ENCODE measurements at places on chromosomes 3 and 15.

DNA sequence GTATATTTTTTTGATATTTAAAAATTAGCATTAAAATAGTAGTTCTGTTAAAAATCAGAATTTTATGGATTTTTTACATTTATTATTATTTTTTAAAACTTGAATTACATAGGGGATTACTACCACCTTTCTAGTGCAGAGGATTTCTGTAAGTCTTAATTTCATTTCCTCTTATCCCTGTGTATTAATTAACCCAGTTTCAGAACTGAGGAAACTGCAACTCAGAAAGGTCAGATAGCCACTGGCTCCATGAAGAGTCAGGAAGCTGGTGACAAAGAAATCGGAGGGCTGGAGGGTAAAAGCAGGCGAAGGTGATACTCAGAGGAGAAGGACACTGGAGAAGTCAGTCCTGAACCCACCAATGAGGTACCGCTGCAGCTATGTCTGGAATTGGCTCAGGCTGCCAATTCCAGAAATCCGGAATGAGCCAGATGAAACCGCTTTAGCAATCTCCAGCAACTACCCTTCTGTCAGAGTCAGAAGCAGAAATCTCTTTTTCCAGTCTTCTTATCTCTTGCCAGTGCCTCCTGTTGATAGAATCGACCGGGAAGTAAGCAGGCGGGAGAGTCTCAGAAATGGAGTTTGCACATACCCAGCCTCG is 308.5 kb downstream of the SV2B start:
- no peak for DNase-seq

DNA sequence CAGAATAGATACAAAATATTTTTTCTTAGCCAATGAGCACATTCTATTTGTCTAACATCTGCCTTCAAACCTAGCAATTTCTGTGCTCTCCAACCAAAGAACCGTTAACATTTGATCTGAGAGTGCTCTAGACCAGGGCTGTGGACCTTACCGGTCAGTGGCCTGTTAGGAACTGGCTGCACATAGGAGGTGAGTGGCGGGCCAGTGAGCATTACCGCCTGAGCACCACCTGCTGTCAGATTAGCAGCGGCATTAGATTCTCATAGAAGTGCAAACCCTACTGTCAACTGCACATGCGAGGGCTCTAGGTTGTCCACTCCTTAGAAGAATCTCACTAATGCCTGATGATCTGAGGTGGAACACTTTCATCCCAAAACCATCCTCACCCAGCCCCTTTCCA is 131.7 kb downstream of the CADM2 start:
- DNase-seq = no peak

GRCh38 chr3:180959691-180960090 is 29.8 kb downstream of the DNAJC19 start:
- DNase-seq = no peak

- DNase-seq = no peak
Measured at GRCh38 chr3:3632449-3632848, 166.8 kb upstream of the LRRN1 start.

DNA sequence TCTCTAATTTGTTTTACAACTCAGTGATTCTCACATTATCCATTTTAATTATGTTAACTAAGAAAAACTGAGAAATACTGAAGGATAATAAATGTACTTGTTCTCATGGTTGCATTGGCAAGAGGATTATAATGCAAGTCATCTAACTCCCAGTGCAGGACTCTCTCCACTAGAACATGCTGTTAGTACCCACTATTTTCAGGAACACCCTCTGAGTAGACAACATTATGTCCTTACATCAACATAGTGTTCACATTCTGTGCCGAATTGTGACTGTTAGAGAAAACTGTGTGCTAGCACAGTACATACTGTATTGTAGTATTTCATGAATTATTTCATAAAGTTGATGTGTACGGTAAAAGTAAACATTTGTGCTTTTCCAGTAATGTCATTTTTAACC is 80.1 kb downstream of the LEKR1 start:
- no peak for DNase-seq

DNA sequence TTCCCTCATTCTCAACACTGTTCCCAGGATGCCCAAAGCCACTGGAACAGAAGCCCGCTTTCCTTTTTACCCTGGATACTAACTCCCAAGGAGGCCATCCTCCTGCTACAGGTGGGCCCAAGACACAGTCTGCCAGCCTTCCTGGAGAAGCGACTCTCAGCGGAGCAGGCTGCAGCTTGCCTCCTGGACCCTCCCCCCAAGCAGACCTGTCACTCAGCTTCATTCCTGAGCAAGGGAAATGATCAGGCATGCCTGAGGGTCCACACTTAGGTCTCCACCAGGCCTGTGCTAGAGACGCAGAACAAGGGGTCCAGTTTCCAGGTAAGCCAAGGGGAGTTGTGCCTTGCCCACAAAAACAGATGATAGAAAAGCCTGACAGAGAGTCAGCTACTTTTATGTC is 62.8 kb downstream of the SLCO2A1 start:
- no peak for DNase-seq

DNA sequence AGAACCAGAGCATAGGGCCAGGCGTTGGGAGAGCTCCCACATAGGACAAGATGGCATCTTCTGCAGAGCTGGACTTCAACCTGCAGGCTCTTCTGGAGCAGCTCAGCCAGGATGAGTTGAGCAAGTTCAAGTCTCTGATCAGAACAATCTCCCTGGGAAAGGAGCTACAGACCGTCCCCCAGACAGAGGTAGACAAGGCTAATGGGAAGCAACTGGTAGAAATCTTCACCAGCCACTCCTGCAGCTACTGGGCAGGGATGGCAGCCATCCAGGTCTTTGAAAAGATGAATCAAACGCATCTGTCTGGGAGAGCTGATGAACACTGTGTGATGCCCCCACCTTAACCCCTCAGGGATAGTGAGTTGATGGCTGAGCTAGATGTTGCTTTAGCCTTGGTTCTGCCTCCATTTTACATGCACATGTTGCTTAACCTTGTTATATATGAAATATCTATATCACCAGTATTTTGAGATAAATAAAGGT is at the start of gene PYDC2:
Gene PYDC2, plus strand, starts transcription at position 51 of the 483 bp plus-strand sequence. Its CDS starts 0 bp downstream, at position 51.
- no peak for DNase-seq
